ENCODE measurements at places on chromosomes 2 and 18.

DNA sequence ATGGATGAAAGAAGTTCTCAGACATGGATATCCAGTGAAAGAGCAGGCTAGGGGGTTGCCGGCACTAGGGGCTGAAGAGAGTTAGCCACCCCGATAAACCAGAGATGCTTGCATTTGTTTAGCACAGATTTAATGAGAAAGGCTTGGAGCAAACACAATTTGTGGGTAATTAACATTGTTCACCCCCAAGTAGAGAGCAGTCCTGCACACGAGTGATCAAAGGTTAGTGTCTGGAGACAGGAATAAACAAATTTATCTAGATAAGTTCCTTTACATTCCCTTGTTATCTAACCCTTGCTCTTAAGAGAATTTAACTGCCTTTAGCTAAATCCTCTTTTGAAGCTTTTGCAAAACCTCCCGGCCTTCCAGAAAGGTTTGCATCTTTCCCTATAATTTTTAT is 23.9 kb downstream of the HTR2B start:
- DNase-seq, result no peak

DNA sequence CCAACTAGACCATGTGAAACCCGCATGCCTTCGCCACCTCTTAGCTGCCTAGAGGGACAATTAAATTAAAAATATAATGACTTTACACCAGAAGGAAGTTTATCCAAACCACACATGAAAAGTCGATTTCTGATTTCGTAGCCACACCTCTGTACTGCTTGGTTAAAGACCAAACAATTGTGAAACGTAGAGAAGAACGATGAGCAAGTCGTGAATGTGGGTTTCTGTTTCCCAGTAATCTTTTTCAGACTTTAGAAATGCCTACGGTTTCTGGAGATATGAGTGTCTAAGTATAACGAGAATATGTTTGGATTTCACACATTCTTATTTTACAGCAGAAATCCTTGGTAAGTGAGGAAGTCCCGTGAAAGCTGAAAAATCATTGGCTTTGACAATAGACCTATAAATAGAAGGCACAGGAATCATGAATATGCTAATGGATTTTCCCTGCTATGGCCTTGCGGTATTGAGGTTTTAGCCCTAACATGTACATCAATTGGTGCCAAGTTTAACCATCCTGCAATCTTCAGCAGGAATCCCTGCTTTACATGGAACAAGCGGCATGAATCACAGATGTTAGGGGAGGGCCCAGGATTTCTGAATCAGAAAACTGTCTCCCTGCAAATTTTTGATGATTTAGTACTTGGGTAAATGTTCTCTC is 105.6 kb downstream of the TTC32 start:
- DNase-seq, result no peak

DNA sequence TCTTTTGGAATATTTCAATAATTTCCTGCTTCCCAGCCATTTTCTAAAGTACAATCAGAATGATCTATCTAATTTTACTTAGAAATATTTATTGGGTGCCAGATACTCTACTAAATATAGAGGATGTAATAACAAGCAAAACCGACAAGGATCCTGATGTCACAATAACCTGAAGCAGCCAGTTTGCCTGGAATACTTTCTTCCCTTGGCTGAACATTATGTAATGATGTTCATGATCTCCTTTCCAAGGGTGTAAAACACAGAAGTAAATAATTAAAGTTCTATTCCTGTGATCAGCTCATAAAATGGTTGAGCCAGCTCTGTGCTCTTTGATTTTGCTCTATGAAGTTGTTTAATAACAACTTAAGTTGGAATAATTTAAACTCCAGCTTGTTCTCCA is 2.6 kb upstream of the MRPL19 start:
- DNase-seq, result no peak

GRCh38 chr2:102025583-102026267 is 34.0 kb downstream of the IL1R2 start:
- no peak for DNase-seq

DNA sequence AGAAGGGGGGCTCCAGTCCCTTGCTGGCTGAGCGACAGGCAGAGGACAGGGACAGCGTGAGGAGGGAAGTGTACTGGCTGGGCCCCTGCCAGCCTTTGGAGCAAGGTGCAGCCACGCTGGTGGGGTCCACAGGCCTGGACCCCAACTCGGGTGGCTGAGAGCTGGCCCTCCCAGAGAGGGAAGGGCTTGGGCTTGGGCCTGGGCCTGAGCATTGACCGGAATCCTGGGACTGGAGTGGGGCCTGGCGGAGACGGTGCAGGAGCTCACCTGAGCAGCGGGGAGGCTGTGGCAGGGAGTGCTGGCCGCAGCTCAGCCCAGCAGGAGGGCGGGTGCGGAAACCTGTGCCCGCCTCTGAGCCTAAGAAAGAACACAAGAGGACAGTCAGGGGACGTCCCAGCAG is 27.9 kb downstream of the KCNIP3 start:
- no peak for DNase-seq

GRCh38 chr2:43100883-43101662 is 125.3 kb downstream of the ZFP36L2 start:
- no peak for DNase-seq

GRCh38 chr2:105576050-105576439 is 168.7 kb upstream of the NCK2 start:
- no peak for DNase-seq

DNA sequence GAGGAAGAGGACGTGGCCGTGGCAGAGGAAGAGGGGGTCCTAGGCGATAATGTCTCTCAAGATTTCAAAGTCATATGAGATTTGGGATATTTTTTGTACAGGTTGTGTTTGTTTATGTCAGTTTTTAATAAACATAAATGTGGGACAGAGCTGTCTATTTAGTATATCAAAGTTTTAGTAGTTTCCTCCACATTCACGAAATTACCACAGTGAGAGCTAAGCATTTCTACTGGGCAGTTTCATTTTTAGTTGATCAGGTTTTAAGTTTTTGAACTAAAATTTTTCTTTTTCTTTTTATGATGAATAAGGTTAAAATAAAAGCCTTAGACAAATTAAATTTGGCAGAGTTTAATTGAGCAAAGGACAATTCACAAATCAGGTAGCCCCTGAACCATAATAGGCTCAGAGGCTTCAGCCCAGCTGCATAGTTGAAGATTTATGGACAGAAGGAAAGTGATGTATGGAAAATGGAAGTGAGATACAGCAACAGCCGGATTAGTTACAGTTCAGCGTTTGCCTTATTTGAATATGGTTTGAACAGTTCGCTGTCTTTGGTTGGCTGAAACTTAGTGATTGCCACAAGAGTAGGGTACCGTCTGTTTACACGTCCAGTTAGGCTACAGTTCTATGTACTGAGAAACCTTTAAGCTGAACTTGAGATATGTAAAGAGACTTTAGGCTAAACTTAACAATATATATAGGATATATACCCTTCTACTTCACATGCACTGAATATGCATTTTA is 17.1 kb downstream of the SNRPD1 start:
- DNase-seq, result no peak

DNA sequence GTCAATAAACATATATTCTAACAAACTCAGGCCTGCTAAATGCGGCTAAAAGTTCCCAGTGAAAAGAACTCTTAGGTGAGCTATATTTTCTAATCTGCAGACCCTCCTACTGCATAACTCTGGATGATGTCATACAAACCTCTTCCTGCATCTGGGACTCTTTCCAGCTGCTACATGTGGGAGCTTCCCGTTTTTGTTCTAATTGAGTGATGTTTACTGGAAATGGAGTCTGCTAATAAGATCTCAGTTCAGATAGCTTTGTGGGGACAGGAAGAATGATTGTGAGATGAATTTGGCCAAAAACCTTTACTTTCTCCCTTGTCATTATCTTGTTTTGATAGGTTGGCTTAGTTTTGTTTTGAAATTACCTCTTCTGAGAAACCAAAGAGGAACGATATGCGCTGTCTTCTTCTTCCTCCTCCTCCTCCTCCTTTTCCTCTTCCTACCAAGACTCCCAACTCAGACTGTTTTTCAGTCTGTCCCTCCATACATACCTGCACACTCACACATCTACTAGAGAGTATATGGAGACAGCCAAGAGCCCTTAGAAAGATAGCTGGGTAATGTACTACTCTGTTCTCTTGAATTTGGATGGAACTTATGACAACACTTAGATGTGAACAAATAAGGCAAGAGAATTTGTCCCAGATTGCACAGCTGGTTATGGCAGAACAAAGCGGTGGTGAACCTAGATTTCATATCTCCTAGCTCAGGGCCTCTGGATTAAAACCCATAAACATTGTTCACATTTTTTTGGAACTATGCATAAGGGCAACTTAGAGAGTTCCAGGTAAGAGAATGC is 39.8 kb upstream of the AAK1 start:
- DNase-seq, result no peak

DNA sequence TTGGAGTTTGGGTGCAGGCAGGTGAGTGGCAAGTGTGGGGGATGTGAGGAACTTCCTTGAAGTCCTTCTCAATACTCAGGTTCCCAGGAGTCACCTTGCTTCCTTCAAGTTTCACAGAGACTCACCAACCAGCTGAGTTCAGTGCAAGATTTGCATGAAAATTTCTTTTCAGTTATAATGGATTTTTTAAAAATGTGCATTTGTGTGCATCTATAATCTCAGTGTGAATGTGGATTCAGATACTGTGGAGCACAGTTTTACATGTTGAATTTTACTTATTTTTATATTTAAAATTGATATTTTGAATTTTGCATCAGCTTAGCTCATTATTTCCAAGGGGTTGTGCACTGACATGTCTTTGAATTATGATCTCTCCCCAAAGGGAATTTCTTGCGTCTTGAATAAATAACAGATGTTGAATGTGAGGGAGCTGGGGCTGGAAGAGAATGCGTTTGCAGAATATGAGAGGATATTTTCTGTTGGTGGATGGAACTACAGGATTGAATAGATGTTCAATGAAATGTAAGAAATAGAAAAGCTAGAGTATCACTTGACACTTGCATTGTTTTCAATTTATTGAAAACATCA is 184.3 kb downstream of the RPRM start:
- no peak for DNase-seq

GRCh38 chr2:236483102-236483501 is 86.5 kb upstream of the ACKR3 start:
- no peak for DNase-seq

- DNase-seq, result no peak
Observed at GRCh38 chr2:161384864-161385263, 31.2 kb upstream of the TBR1 start.

GRCh38 chr2:24836706-24837105 is 43.5 kb downstream of the CENPO start:
- DNase-seq, result no peak

- DNase-seq, result no peak
Observed at GRCh38 chr18:77165503-77166188, 33.1 kb upstream of the MBP start.

GRCh38 chr18:7755753-7756475 is 188.8 kb downstream of the PTPRM start:
- DNase-seq, result no peak

- DNase-seq, result no peak
Observed at GRCh38 chr2:98357849-98358248, 11.6 kb downstream of the CNGA3 start.

DNA sequence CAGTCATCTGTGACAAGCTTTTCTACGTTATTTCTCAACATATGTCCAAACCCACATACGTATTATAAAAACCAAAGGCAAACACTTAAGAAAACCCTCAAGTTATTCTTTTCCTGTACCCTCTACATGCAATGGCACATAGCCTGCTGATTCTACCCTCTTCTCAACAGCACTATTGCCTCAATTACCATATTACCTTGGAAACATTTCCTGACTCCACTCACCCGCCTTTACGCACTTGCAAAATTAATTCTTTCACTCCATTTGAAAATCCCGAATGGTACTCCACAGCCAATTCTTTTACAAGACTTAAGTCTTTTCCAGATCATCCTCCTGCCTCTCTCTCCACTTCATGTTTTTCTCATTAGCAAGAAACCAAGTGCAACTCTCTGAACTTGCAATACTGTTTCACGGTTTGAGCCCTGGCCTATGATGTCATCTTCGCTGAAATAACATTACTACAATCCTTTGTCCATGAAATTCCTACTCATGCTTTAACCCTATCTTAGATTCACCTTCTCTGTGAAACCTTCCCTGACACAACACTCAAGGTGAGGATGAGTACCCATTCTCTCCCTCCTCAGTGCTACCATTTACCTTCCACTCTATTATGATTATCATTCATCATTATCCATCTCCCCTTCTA is 29.0 kb downstream of the SESTD1 start:
- DNase-seq, result no peak

- DNase-seq, result no peak
Observed at GRCh38 chr18:6718267-6718666, 11.2 kb upstream of the ARHGAP28 start.

Measured in CD4-positive, alpha-beta T cell treated with Interferon alpha-2 for 1 hour (primary cell).